Hepatocyte (in vitro differentiated cells): ENCODE measurements at places on chromosomes 12 and 14.

- no peak for DNase-seq
Measured at GRCh38 chr12:116959845-116960514, 49.2 kb downstream of the FBXW8 start.

DNA sequence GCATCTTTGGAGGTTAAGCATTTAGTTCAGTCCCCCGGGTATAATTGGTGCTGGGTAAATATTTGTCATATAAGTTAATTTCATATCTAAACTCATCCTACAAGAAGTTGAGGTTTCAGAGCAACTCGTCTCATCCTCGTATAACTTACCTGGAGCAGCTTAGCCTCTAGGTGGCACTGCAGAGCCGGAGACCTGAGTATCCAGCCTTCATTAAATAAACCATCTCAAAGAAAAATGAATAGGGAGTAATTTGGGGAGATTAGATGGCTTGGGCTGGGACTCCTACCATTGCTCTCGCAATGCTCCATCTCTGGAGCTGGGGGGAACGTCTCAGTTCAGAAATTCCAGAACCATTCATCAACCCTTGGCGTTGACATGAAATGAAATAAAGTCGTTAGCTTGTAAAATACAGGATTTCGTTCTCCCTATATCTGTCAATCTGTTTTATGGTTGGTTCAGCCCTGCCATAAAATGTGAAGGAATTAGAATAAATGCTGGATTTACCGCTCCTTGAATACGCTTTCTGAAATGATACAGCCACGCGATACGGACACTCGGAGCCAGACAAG, 122.9 kb upstream of the TMEM132D start:
- peak; percentile 71 for DNase-seq

GRCh38 chr12:11812586-11813437, 163.3 kb downstream of the ETV6 start:
- peak; percentile 35 for DNase-seq

DNA sequence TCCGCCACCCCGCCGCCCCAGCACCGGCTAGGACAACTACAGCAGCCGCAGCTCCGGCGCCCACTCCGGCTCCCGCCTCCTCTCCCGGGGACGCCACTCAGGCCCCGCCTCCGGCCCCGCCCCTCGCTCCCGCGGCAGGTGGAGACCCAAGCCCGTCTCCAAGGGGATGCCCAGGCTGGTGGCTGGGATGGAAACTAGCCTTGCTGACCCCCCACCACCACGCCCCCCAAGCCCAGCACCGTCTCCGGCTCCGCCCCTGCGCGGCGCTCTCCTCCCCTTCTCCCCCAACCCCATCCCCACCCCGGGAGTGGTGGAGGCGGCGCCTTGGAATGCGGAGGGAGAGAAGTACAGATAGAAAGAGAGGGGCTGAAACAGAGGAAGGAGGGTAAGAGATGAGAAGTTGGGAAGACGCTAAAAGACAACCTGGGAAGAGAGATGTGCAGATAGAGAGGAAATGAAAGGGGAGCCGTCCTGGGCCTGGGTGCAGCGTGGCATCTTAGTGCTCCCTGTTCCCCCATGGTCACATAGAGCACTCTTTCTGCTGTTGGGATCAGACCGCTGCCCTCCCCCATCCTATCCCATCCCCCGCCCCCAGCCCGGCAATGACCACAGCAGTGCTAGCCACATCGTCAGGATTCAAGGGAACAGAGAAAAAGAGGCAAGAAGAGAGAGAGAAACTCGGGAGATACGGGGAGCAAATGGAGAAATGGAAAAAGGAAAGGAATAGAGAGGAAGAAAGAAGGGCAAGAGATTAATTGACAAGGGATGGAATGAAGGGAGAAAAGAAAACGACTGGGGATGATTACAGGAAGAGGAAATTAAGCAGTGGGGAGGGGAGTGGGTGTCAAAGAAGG, at the start of gene ITGA7:
Gene ITGA7, minus strand, starts transcription at position 64 of the 854 bp plus-strand sequence. CDS start 222 bp downstream, outside the sequence.
- DNase-seq, result peak; percentile 80

DNA sequence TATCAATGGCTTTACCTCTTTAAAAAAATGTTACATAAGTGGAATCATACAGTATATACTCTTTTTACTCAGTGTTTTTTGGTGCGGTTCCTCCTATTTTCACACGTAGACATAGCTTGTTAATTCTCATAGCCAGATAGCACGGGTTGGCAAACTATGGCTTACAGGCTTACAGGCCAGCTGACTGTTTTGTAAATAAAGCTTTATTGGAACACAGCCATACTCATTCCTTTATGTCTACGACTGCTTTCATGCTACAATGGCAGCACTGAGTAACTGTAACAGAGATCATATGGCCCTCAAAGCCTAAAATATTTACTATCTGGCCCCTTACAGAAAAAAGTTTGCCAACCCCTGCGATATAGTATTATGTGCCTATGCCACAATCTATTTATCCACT, 5.8 kb upstream of the DAAM1 start:
- DNase-seq, result no peak

- DNase-seq, result no peak
Measured at GRCh38 chr14:105476097-105476830, 1.6 kb downstream of the CRIP2 start.

DNA sequence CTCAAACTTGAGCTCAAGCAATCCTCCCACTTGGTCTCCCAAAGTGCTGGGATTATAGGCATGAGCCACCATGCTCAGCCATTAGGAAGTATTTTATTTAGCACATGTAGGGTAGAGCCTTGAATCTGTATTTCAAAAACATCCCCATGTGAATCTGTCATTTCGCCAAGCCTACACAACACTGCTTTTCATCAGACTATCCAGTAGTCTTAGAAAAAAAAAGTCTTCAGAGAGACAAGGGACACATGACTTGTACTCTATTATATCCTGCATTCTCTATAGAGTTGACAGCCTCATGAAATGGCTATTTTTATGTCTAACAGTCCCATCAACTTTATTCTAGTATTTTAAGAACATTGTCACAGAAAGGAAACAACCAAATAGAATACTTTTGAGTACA, 35.4 kb downstream of the TM7SF3 start:
- no peak for DNase-seq

DNA sequence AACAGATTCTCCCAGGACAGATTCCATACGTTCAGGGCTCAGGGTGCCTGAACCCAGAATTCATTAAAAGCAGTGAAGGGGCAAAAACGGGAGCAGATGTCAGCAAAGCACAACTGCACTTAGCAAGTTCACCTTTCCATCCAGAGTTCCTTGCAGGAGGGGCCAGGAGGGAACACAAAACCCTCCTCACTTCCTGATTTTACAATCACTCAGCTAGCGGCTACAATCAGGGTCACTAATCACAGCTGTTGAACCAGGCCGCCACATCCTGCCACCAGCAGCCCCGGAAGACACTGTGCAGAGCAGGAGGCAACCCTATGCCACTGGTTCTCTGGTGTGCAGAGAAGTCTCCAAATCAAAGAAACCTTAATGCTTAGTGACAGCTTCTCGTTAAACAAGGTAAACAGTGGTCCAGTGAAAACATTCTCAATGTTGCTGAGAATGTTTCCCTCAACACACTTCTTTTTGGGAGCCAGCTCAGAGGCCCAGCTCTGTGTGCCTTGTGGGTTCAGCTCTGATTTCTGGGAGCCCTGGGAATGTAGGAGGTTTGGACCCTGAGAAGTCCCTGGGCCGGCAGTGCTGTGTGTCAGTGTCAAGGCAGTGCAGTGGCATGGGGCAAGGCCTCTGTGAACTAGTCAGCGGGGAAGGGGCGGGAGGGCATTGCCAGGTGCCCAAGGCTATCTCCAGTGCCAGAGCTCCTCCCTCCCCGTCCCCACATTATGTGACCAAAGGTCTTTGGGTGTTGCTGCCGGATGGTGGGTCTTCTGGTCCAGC, 54.5 kb downstream of the VCPKMT start:
- peak; percentile 62 for DNase-seq
